ENCODE measurements at places on chromosomes 13 and 19.

GRCh38 chr19:48934837-48935236 lies 1.3 kb downstream of the DHDH start:
- DNase-seq, result peak; percentile 26

DNA sequence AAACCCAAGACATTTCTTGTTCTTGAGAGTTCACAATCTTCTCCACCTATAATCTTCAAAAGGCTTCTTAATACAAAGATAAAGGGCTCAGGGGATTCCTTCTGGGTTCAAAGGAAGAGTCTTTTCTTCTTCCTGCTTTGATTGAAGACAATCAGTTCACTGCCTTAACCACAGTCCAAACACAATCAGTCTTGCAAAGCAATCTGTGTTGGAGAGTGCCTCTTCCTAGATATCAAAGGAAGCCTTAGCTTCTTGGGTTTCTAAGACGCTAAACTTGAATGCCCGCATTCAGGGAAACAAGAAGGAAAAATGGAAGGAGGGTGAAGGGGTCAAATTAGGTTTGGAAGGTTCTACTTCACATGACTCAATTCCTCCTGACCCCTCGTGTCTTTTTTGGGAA lies 27.2 kb downstream of the RANBP3 start:
- no peak for DNase-seq

DNA sequence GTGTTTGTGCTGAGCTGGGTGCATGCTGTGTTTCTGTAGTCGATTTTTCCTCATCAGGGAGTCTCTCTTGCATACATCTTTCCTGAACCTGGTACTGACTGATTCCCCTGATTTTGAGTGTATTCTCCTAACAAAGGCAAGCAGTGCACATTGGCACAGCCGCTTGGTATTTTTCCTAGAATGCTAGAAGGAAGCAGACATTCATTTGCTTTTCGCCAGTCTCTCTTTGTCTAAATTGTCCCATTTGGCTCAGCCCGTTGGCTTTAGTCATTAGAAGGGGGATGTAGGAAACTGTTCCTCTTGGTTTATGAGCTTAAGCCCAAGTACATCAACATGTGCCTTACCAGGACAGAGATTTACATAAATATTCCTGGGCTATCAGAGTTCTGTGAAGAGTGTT lies 266.1 kb upstream of the TMTC4 start:
- no peak for DNase-seq

DNA sequence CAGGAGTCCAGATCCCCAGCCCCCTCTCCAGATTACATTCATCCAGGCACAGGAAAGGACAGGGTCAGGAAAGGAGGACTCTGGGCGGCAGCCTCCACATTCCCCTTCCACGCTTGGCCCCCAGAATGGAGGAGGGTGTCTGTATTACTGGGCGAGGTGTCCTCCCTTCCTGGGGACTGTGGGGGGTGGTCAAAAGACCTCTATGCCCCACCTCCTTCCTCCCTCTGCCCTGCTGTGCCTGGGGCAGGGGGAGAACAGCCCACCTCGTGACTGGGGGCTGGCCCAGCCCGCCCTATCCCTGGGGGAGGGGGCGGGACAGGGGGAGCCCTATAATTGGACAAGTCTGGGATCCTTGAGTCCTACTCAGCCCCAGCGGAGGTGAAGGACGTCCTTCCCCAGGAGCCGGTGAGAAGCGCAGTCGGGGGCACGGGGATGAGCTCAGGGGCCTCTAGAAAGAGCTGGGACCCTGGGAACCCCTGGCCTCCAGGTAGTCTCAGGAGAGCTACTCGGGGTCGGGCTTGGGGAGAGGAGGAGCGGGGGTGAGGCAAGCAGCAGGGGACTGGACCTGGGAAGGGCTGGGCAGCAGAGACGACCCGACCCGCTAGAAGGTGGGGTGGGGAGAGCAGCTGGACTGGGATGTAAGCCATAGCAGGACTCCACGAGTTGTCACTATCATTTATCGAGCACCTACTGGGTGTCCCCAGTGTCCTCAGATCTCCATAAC lies at the start of gene APOE:
TSS of gene APOE (plus strand) at position 360 of the 724 bp plus-strand sequence. CDS start 829 bp downstream, outside the sequence.
- no peak for DNase-seq

DNA sequence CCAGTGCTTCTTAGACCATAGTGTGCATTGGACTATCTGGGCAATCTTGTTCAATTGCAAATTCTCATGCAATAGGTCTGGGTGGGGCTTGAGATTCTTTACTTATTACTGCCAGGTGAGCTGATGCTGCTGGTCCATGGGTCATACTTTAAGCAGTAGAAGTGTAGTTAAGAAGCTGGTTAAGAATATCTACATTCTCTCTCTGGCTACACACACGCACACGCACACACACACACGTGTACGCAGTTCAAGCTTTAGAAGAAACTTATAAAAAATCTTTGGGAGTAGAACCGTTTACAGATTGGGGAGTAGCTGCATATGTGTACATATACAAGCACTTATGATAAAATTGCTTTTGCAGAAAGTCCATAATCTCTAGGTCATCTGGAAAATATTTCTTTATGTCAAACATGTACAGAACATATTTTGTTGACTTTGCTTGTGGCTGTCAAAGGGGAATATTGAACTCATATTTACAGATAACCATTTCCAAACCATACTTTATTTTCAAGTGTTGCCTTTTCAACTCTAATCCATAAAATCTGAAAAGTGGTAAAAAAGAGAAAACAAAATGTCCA lies 99.7 kb downstream of the GPC6 start:
- DNase-seq, result no peak

DNA sequence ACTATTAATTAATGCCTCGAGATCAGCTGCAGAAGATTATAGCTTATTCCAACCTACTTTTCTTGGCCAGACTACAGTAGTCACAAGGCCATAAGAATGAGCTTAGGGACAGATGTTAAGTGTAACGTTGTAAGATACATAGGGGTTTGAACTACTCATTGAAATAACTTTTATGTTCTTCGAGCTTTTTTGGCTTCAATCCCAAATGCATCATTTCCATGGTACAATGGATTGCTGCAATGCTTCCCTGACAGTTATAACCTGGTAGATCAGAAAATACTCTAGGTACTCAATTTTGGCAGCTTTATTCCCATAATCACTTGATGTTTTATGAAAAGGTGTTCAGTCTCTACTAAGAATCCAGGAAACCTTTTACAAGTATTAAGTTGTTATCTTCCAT lies 2216.7 kb upstream of the PCDH20 start:
- DNase-seq, result no peak

- no peak for DNase-seq
These were observed 236.2 kb upstream of the HTR2A start for GRCh38 chr13:47133011-47133445.
